Hematopoietic multipotent progenitor cell treated with erythropoietin and hydrocortisone succinate and interleukin-3 and kit ligand, for 6 days (in vitro differentiated cells): ENCODE measurements at places on chromosomes 5 and 9.
A peak's percentile ranks its signal among the peaks of the same experiment; 100 is the strongest.

- no peak for DNase-seq
Observed at GRCh38 chr5:174189654-174190541, 144.4 kb downstream of the NSG2 start.

DNA sequence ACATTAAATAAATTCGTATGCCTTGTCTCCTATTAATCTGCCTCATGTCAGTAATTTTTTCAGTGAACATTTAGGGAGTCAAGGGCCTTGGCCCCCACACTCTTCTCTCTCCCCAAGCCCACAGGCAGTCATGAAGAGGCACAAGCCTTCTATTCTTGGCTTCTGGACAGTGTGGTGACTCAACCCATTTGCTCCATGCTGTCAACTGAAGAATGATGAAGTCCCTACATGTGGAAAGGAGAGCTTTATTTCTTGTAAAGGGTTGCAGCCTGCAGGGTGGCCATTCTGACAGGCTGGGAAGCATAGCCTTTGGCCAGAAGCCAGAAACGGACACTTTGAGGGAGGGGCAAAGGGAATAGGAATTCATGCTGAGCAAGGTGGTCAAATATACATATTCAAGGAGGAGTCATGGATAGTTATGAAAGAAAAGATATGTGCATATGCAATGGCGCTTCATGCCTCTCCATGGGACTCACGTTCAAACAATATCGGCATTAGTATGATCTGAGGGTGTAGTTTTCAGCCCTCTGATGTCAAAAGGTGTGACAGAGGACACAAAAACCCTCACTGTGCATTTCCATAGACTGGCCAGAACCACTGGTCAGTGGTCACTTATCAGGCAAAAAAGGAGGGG lies 31.3 kb downstream of the ANKRA2 start:
- no peak for DNase-seq

DNA sequence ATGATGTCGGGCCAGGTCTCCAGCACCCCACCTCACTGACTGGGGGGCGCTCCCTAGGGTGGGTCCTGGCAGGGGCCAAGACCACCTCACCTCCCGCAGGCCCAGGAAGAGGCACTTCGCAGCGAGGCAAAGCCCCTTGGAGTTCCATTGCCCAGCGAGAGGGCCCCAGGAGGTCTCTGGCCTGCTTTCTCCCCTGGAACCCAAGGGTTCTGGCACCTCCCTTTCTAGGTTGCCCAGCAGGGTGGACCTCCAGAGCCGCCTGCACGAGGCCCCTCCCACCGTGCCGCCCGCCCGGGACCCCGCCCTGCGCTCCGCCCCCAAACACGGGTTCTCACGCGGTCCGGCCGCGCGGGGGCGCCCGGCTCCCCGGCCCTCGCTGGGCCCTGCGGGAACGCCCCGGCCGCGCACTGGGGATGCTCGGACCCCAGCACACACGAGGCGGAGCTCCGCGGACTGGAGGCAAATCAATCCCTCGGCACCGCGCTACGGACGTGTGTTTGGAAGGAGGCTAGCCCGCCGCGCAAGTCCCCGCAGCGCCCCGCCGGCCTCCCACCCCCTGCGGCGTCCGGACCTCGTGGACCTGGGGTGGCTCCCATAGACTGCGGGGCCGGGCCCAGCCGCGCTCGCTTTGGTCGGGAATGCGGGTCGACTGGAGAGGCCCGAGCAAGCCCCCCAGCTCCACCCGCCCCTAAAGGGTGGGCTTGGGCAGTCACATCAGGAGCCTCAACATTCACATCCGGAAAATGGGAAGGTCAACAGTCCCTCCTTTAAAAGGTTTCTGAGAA lies 99.5 kb upstream of the LMX1B start:
- DNase-seq = peak; percentile 75

GRCh38 chr5:121313886-121314285 lies 537.8 kb upstream of the FTMT start:
- peak; percentile 5 for DNase-seq

GRCh38 chr5:24397601-24398000 lies 247.2 kb downstream of the CDH10 start:
- DNase-seq = no peak

- no peak for DNase-seq
Observed at GRCh38 chr9:70594386-70594944, 180.0 kb upstream of the KLF9 start.

DNA sequence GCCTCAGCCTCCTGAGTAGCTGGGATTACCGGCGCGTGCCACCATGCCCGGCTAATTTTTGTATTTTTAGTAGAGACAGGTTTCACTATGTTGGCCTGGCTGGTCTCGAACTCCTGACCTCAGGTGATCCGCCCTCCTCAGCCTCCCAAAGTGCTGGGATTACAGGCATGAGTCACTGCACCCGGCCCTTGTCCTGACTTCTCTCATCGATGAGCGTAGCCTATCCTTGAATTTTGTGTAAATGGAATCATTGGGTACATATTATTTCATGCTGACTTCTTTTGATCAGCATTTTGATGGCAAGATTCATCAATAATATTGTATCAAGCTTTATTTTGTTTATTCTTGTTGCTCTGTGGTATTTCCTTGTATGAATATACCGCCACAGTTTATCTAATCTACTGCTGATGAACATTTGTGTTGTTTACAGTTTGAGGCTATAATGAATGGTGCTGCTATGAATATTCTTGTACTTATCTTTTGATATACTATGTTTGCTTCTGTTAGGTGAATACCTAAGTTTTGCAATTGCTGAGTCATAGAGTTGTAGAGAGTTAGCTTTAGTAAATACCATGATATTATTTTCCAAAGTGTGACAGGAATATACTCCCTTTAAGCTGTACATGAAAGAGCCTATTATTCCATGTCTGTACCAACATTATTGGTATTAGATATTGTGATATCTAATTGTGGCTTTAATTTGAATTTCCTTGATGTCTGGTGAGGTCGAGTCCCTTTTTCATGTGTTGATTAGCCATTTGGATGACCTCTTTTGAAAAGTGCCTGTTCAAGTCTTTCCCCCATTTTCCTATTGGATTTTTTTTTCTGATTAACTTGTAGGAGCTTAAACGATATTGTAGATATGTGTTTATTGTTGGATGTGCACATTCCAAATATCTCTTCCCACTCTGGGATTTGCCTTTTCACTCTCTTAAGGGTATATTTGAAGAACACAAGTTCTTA lies 107.5 kb downstream of the RGS3 start:
- no peak for DNase-seq

DNA sequence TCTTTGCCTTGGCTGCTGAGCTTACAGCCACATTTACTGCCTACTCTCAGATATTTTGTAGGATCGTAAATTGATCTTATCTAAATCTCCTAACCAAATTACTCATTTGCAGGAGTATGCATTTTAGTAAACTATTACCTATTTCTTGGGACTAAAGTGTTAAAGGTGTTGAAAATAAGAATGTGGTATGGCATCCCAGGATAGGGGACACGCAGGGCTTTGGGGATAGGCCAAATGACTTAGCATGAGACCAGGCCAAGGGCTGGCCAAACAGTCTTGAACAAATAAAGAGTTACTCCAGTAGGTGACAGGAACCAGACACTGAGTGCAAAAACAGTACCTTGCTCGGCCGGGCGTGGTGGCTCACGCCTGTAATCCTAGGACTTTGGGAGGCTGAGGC lies 25.1 kb downstream of the TBC1D2 start:
- DNase-seq = no peak

- DNase-seq = no peak
Observed at GRCh38 chr9:98614941-98615340, 93.8 kb downstream of the GABBR2 start.

- no peak for DNase-seq
Observed at GRCh38 chr5:170524576-170524975, 20.8 kb downstream of the KCNIP1 start.

- no peak for DNase-seq
Observed at GRCh38 chr5:73513996-73514395, 15.8 kb downstream of the BTF3 start.

DNA sequence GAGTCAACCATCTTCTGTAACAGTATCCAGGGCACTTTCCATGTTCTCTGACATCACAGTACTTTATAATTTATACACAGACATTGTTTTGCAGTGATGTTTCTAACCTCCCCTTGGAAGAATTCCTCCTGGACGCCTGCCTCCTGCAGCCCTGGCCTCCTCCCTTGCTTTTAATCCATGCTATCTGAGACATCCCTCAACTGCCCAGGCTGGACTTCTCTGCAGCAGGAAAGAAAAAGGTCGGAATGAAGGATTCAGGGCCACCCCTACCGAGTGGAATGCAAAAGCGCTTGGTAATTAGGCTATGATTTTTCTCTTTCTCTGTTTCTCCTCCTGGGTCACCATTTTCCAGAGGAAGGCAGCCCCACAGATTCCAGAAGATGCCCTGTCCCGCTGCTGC lies 47.0 kb upstream of the SHC3 start:
- DNase-seq = no peak
